ACHN (cell line): ENCODE measurements at places on chromosomes 5 and 9.

GRCh38 chr9:23717505-23717904, 108.5 kb downstream of the ELAVL2 start:
- DNase-seq = no peak

- no peak for DNase-seq
Observed at GRCh38 chr9:93601666-93602065, 25.3 kb downstream of the PHF2 start.

DNA sequence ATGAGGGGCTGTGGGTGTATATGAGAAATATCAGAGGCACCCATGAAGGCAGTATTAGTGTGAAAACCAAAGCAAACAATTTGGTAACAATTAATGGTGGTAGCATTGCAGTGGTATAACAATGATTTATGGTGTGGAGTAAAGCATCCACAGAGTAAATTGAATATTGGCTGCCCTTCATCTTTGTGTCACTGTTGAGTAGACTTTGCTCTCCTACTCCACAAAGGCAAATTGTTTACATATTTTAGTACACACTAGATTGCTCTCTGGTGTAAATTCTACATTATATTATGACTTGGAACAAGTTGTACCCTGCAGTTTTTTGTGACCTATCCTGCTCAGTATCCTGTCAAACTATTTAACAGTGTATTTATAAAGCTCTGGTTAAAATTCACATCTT, 455.5 kb upstream of the RORB start:
- DNase-seq = no peak

DNA sequence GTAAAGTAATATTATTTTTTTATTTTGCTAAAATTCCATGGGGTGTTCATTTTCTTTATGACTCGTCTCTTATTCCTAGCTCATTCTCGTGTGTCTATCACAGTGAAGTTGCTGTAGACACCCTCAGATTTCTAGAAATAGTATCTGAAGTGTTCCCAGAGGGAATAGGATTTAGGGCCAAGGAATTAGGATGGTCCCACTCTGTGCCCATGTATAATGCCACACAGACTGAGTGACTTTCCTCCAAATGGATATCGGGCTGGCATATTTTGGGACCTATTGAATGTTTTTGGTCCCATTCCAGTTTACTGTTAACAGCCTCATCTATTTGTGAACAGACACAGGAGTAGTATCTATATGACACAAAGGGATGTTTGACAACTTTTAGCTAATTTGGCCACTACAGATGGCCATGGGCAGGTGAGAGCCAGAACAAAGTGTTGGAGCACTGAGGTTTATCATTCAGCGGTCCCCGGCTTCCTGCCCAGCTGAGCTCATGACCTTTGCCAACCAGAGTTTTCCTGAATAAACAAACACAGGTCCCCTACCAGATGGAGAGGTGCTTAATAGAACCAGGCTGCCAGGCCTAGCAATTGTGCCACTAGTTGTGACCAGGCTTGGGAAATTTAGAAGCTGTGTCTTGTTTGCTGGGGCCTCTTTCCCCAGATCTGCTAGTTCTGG, 46.9 kb downstream of the MAP1B start:
- DNase-seq = no peak

DNA sequence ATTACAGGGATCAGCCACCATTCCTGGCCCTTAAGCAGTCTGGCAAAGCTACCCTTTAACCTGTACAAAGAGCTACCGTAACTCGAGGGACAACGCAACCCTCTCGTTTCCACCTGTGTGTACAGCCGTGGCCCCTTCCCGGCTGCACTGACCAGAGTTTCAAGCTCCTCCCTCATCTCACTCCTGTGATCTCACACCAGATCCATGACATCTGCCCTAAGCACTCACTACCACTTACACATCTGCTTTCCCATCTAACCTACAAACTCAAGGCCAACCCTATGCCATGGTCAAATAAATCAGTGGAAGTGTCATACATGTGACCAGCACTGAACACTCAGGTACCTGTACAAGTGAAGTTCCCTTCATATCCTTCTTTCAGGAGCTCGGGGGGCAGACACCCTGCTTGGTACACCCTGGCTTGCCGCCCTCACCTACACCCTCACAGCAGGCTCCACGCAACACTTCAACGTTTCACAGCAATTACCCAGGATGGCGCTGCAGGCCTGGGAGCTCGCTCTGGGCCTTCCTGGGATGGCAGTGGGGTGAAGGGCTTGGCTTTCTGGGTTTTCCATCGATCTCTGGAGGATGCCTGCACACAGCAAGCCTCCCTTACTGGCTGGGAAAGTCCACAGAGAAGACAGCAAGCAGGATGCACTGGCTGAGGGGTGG, 61.7 kb downstream of the PRRT1B start:
- DNase-seq = no peak

DNA sequence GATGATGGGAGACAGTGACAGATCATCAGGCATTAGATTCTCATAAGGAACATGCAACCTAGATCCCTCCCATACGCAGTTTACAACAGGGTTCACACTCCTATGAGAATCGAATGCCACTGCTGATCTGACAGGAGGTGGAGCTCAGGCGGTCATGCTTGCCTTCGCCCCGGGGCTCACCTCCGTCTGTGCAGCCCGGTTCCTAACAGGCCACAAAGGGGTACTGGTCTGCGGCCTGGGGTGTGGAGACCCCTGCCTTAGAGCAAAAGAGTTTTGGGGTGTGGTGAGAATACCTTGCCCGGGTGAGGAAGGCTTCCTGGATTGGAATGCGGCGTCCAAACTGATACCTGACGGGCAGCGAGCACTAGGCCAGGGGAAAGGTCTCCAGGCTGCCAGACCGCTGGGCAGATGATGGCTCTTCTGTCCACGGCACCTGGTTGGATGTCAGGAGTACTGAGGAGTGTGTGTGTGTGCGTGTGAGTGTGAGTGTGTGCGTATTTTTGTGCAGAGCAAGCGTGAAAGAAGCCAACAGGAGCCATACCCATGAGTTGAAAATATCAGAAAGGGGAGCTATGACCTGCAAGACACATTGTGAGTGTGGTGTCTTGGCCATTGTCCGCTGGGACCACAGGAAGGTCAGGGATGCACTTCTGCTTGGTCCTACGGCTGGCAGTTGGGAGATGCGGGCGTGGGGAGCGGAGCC, 55.4 kb downstream of the ACER2 start:
- no peak for DNase-seq

GRCh38 chr5:31095796-31096195, 97.7 kb upstream of the CDH6 start:
- no peak for DNase-seq

GRCh38 chr5:152349683-152350526, 55.2 kb downstream of the NMUR2 start:
- peak; percentile 33 for DNase-seq
